ENCODE measurements at places on chromosomes 13 and 19.
A peak's percentile ranks its signal among the peaks of the same experiment; 100 is the strongest.

DNA sequence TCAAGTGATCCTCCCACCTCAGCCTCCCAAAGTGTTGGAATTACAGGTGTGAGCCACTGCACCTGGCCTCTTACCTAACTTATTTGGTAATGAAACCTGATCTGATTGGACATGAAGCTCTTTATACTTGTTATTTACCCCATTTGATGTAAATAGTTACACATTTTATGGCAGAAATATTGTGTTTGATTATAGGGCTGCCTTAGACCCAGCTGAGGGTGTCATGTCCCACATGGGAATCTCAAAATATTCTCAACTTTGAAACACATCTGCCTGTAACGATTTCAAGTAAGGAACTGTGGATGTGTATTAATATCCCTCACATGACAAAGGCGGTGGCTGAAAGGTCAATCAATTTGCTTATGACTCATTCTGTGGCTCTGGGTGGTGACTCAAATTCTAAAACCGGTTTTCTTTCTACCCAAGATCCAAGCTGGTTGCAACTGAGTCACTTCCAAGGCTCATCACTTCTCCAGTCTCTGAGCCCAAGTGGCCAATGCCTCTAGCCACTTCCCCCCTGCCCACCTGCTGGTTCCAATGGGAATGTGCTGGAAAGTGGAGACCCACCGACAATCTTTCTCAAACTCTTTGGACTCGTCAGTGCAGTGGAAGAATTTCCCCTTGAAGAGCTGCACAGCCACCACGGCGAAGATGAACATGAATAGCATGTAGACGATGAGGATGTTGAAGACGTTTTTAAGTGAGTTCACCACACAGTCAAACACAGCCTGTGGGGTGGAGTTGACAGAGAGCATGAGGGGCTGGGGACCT lies 110.9 kb downstream of the IER2 start:
- DNase-seq = no peak

DNA sequence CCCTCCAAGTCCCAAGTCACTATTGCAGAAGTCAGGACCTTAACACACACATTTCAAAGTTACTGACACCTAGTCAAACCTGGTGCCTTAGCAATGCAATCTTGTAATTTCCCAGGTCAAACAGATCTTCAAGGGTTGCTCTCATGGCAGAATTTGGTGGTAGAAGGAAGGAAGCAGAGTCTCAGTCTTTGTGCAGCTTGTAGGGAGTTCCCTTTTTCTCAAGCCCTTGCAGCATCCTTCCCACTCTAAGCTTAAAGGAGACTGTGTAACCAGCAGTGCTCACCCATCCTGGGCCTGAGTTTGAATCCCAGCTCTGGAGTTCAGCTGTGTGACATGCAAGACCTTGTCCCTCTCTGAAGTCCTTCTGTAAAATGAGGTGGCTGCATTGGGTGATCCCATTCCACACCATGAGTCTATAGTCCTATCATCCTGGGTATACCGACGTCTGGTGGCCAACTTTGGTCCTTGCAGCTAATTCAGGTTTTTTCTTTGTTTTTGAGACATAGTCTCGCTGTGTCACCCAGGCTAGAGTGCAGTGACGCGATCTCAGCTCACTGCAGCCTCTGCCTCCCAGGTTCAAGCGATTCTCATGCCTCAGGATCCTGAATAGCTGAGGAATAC lies 9.8 kb downstream of the SIGLEC10 start:
- peak; percentile 18 for DNase-seq

DNA sequence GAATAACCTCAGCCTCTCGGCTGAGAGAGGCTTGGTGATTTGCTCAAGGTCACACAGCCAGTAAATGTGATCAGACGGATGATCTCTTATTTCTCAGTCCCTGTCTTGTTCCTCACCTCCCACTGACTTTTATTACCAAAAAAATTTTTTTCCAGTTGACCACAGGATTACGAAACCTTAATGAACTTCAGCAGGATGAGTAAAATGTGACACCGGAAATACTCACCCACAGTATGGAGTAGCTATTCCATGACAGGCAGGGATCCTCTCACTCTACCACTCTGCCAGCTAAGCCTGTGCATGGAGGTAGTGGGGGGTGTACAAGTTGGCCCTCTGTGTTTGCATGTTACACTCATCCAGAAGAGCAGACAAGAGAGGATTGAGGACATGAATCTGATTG lies 916.4 kb downstream of the UQCRFS1 start:
- DNase-seq = no peak

DNA sequence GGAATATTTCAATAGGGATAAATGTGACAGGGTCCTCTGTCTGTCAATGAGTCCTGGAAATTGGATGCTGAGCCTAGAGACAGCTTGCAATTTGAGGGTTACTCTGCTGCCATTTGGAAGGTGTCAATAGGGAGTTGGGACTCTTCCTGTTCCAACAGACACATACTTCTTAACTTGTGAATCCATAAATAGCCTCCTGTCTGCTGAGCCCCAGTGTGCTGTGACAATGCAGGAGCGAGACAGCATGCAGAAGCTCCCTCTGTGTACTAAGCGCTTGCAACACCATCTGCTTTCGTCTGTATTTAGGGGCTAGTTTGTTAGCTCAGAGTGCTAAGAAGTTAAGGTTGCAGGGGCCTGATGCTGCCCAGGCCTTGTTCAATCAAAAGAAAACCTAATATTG lies 58.5 kb upstream of the GPR12 start:
- DNase-seq = no peak

GRCh38 chr13:33757713-33758112 lies 60.2 kb upstream of the RFC3 start:
- DNase-seq = no peak

DNA sequence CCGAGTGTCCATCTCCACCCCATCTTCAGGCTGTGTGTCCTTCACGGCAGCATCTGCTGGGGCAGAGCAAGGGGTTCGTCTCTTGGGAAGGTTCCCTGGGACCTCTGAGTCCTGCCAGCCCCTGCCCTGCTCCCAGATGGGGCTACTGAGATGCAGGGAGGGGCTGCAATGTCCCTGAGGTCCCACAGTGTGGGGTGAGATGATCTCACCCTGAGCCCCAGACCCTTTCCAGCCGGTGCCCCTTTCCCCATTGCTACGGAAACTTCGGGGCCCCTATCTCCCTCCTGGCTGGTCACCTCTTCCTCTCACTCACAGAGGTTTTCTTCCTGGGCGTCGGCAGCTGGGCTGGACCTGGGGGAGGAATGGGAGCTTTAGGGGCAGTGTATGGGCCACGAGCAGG lies 5.0 kb downstream of the LILRB2 start:
- DNase-seq = no peak

- DNase-seq = peak; percentile 23
These were observed 4.1 kb downstream of the IER2 start for GRCh38 chr19:13154241-13154778.

DNA sequence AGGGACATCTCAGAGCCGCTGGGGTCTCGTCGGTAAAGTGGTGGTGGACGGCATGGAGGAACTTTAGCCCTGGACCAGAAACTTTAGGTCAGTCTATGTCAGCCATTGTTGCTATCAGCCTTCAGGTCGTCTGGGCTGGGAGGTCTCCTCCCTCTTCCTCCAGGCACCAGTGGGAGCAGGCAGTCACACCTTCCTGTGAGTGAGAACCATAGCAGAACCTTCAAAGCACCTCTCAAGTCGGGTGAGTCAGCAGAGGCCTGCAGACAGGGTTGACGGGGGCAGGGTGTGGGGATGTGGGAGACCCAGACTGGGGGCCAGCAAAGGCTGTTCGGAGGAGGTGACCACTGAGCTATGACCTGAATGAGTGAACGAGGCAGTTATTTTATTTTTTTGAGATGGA lies 15.4 kb upstream of the SBNO2 start:
- DNase-seq = no peak

GRCh38 chr13:36358175-36358718 lies 12.1 kb upstream of the SPART start:
- no peak for DNase-seq

DNA sequence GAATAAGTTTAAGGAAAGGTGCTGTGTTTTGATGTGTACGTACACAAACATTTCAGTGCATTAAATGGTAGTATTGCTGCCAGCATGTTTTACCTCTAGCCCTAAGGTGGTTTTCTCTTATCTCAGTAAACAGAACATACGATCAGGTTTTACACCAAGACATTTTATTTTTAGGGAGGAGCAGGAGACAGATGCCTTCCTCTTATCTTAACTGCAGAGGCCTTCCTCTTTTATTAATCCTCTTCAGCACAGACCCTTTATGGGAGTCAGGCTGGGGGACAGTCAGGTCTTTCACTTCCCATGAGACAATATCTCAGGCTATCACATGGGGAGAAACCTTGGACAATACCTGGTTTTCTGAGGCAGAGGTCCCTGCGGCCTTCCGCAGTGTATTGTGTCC lies 14.9 kb upstream of the ZNF611 start:
- DNase-seq = no peak

DNA sequence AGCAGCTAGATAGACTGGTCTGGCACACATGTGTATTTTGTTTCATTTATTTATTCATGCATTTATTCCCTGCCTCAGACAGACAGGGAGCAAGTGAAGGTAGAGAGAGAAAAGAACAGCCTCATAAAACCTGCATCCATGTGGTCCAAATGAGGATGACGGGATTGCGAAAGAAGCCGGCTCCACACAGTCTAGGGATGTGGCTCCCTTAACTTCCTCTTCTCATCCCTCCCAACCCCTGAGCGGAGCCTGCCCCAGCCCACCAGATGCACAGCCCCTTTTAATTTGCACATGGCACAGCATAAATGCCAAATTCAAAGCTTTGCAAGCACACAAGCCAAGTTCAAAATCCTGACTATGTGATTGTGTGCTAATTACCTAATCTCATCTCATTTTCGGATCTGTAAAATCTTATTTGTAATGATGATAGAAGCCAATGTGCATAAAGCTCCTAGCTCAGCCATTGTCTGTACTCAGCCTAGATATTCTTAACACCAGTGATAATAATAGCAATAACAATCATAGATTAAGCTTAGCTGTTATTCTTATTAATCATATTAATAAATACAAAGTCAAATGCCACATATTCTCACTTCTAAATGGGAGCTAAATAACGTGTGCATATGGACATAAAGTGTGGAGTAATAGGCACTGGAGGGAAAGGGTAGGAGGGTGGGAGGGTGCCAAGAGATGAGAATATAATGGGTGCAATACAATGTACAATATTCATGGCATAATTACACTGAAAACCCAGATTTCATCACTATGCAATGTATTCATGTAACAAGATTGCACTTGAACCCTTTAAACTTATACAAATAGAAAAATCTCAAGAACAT lies 156.3 kb downstream of the DCT start:
- no peak for DNase-seq

DNA sequence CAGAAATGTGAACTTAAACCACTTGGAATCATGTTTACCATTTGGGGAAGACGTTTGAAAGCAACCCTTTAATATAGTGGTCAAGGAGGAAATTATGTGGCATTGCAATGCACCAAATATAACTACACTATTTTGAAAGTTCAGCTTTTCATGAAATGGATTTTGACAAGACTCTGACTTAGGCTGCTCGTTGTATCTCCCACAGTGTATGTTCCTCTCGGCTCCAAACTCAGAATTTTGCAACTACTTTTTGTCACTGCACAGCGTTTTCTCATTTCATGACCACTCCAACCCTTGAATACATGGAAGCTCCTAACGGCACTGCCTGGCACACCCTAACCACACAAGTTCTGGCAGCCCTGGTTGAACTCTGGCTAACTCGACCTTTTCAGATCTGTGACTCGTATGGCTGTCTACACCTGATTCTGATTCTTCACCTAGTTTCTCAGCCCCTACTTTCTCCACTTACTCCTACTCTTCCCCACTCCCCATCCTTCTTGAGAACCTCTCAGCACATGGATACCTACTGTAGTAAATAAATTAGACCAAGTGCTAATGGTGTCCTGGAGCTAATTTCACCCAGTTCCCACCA lies 7.0 kb upstream of the POMP start:
- no peak for DNase-seq

- no peak for DNase-seq
These were observed 75.6 kb downstream of the SIPA1L3 start for GRCh38 chr19:37982655-37983054.

DNA sequence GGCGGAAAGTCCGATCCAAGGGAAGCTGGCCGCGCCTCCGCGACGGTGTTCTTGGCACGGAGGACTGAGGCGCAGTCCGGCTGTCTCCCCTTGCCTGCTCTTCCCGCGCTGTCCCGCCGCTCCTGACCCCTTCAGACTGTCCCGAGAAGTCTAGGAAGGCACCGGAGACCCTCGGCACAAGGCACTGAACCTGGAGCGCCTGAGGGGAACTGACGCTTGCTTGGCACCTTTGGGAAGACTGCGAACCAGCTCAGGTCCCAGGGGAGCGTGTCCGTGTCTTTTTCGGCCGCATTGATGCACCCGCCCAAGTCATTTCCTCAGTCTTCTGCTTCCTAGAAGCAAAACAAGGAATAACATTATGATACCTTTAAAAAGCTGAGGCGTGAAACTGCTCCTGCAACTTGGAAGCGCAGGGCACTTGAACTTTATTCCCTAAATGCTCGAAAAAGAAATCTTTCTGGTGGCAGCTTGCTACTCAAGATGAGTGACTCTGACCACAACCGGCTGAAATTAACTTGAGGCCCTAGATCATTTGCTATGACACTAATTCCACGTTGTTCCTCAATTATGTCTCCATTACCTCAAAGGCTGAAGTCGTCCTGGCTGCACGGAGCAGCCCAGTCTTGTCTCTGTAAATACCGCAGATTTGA lies 735 bp upstream of the FLT1 start:
- DNase-seq = no peak

DNA sequence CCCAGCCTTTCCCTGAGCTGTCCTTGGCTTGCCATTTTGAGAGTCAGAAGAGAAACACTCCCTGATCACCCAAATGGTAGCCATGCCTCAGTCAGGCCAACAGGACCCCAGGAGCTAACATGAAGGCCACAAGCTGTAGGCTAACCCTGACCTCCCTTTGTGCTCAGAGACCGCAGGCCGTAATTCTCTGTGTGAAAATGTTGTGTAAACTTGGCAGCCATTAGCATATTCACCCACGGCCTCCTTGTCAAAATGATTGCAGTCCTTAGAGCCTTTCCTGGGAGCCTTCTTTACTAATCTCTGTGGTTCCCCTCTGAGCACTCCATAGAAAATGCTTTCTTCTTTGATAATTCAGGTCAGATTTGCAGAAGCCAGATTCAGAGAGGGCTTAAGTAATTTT lies 418.9 kb downstream of the COG6 start:
- no peak for DNase-seq

- DNase-seq = peak; percentile 84
These were observed at the start of gene CCNA1 for GRCh38 chr13:36432106-36432544. TSS of gene CCNA1 (plus strand) at chr13:36432495. CDS start at chr13:36433057, 562 bp downstream.

DNA sequence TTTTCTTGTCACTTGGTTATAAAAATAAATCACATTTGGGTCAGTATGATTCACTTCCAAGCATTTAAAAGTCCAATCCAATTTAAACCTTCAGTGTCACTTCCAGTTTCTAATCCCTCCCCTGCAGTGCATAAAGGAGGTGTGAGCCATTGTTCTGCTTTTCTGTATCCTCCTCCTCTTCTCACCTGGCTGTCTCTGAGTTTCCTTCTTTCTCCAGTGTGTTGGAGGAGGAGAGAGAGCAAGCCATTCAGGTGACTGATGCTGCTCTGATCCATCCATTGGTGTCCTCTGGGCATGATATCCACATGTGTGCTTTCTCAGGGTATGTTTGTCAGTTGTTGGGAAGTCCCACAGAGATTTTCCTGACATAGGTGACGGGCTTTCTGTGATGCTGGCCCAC lies 1.2 kb downstream of the NUDT15 start:
- no peak for DNase-seq
